AG09319 (cell line): ENCODE measurements at places on chromosomes 11 and 22.
A peak's percentile ranks its signal among the peaks of the same experiment; 100 is the strongest.

DNA sequence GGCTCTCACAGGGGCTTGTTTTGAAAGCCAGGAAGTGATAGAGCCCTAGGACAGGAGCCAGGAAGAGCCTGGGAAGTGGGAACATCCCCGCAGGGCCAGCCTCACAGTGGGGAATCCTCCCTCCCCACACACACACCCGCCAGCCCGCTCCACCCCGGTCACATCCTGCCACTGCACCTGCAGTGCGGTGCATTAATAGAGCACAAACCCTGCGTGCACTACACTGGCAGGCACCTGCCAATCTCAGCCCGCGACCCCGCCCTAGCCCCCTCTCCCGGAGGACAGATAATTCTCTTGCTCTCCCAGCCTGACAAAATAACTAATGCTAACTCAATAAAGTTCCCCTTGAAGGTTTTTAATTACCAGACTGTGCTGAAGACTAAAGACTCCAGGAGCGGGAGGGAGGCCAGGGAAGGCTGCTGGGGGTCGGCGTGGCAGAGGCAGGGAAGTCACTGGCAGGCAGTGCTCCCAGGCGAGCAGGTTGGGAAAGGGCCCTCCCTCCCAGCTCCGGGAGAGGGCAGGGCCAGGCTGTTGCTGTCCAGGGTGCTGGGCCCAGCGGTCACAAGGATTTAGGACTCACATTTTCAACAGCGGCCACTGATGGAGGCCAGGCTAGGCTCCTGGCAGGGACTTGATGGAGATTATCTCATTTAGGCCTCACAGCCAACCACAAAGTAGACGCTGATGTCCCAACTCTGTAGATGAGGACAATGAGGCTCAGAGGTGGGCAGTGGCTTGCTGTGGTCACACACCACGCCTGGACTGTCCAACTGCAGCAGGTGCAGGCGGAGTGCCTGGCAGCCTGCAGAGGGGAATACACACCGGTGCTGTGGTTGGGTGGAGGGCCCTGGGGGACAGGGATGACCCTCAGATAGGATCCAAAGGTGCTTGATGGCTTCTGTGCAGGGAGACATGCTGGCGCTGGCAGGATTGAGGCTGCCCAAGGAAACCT lies 23.9 kb upstream of the TCF20 start:
- DNase-seq: no peak

- DNase-seq: no peak
Observed at GRCh38 chr11:75577207-75577606, 15.2 kb downstream of the SERPINH1 start.

DNA sequence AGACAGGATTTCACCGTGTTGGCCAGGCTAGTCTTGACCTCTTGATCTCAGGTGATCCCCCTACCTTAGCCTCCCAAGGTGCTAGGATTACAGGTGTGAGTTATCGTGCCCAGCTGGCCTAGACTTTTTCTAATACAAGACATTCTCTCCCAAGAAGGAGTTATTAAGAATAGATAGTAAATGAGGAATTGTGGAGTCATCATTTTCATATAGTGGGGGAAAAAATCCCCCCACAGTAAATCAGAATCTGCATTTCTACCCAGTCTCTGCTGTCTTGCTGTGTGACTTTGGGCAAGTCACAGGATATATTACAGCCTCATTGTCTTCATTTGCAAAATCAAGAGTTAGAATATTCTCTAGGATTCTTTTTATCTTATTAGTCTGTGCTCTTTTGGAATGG lies 21.6 kb downstream of the SLC6A5 start:
- no peak for DNase-seq

DNA sequence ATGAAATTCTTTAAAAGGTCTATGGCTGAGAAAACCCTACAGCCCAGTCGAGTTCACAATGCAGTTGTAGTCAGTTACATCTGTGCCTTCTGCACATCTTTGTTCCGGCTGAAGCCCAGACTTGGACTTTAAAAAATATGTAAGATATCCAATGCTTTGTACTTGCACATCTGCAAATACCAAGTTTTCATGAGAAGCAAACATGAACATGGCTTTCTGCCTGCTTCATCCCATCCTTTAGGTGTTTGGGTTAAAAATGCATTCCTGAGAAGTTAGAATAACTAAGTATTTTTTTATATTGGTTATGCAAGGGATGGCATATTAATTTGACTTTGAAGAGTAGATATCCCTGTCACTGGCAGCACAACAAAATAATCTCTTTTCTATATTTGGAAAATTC lies 528.4 kb downstream of the METTL15 start:
- peak; percentile 23 for DNase-seq

GRCh38 chr11:24043842-24044241 lies 453.0 kb upstream of the LUZP2 start:
- no peak for DNase-seq

- DNase-seq: no peak
Observed at GRCh38 chr11:12188548-12189317, 78.3 kb downstream of the MICAL2 start.

GRCh38 chr11:72737336-72737735 lies 14.9 kb downstream of the ARAP1 start:
- DNase-seq: no peak

DNA sequence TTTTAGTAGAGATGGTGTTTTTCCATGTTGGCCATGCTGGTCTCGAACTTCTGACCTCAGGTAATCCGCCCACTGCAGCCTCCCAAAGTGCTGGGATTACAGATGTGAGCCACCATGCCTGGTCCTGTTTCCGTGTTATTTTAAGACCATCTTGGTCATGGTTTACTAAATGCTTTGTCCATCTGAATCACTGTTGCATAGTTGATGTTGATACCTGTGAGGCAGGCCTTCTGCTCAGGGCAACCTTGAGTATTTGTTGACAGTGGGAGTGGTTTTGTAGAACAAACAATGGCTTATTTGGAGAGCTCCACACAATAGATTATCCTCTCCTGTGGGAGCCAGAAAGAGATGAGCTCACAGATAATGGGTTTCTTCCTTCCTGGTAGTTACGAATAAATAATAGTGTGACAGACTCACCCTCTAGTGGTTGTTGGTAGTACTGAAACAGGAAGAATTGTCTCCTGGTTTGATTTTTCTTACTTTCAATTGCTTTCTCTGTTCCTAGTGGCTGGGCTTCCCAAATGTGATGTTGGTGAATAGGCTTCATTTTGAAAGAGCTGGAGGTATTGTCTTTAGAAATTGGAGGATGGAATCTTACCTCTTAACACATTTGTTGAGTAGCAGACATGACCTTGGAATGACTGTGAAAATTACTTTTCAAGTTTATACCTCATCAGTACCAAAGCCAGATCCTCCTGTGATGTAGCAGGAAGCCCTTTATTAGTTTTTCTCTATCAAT lies 39.0 kb downstream of the CTNND1 start:
- peak; percentile 43 for DNase-seq

DNA sequence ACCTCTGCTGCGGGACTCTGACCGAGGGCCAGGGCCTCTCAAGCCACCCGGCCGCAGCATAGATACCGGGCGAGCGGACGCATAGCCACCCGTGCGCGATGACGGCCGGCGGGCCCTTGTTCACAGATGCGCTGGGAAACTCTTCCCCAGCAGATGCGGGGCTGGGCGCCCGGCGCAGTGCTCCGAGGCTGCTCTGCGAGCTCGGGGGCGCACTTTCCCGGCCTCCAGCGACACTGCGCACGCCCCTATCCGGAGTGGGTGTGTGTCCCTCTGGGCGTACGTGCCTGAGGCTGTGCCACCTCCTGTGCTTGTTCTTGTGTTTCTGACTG lies 104.7 kb upstream of the E2F8 start:
- DNase-seq: no peak

- no peak for DNase-seq
Observed at GRCh38 chr11:1858154-1858553, 5.3 kb downstream of the LSP1 start.

- no peak for DNase-seq
Observed at GRCh38 chr11:76327756-76328388, 53.1 kb downstream of the THAP12 start.

DNA sequence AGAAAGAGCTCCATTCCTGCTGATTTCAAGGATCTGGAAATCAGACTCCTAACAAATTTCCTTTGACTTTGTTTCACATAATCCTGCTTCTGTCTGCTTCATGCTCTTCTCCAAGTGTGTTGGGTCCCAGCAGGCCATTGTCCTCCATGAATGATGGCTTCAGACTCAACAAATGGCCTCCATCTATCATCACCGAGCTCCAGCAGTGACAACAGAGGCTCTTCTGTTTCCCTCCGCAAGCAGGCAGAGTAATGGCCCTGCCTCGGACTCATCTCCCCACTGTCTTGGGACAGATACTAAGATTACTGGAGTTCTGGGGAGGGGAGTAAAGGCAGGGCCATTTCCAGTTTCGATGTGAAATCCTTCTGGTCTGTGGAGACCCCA lies 127.3 kb downstream of the TENM4 start:
- no peak for DNase-seq

GRCh38 chr11:9853929-9854552 lies 190.2 kb downstream of the SWAP70 start:
- DNase-seq: no peak

GRCh38 chr11:75301131-75301530 lies 50.3 kb downstream of the ARRB1 start:
- DNase-seq: no peak

DNA sequence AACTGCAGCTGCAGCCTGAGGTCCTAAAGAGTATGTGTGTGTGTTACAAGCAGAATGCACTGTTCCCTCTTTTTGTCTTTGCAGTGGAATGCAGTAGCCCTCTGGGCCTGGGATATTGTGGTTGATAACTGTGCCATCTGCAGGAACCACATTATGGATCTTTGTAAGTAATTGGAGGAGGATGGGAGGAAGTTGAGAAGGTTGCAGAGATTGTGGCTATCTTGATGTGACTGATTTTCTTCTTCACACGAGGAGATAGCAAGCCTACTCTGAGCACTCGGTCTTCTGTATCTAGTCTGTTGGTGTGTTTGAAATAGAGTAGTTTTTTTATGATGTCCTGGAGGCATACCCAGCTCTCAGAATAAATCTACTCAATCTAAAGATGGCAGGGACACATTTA lies 2.3 kb downstream of the RBX1 start:
- no peak for DNase-seq

GRCh38 chr11:70466596-70466995 lies 68.3 kb downstream of the CTTN start:
- no peak for DNase-seq

DNA sequence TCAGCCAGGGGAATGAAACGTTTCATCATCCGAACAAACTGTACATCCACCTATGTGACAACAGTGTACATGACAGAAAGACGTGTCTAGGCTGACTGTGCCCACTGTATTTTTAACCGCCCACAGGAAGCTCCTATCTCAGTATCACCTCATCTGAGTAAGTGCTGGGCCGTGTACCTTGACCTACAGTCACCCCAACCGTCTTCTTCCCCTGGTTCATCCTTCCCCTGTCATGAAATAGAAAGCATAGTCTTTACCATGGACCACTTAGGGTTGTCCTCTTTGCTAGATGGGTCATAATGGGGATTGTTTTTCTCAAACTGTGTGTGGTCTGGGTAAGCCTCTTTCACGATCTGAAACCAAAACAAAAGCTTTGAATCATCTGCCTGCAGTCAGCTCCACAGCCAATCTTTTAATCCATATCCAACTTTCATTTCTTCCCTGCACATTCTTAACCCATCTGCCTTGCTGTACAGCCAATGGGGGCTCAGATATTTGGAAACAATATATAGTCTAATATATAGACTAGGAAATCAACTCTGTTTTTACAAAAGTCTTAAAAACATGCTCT lies 4.2 kb downstream of the THYN1 start:
- DNase-seq: no peak

DNA sequence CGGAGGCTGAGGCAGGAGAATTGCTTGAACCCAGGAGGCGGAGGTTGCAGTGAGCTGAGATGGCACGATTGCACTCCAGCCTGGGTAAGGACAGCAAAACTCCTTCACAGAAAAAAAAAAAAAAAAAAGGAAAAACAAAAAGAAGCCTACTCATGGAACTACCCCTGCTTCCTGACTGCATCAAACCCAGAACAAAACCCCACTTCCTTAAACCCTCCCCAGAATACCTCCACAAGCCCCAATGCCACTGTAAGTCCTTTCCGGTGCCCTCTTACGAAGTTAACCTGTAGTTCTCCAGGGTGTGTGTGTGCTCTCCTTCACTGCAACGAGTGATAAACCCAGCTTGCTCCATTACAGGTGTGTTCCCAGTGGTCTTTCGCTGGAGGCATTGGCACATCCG lies 8.6 kb upstream of the TOLLIP start:
- DNase-seq: no peak

DNA sequence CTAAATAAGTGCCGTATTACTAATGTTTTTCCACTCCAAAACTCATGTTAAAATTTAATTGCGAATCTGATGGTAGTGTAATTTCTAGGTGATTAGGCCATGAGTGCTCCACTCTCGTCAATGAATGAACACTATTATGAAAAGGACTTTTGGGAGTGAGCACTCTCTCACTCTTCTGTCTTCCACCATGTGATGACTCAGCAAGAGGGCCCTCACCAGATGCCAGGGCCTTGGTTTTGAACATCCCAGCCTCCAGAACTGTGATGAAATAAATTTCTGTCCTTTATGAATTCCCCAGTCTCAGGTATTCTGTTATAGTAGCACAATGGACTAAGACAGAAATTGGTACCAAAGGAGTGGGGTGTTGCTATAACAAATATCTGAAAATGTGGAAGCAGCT lies 8.1 kb downstream of the JRKL start:
- no peak for DNase-seq

- DNase-seq: no peak
Observed at GRCh38 chr11:104073950-104074705, 37.7 kb downstream of the DDI1 start.

GRCh38 chr11:30387891-30388861 lies 65.3 kb downstream of the ARL14EP start:
- DNase-seq: no peak

GRCh38 chr22:29509298-29509697 lies 29.3 kb downstream of the NEFH start:
- DNase-seq: no peak

GRCh38 chr11:93626038-93626437 lies 35.4 kb upstream of the CEP295 start:
- no peak for DNase-seq

- DNase-seq: no peak
Observed at GRCh38 chr11:126322996-126323395, 19.1 kb downstream of the DCPS start.

GRCh38 chr11:126140926-126141280 lies 70.5 kb downstream of the RPUSD4 start:
- no peak for DNase-seq

- no peak for DNase-seq
Observed at GRCh38 chr11:96357794-96358193, 14.8 kb upstream of the MAML2 start.

- no peak for DNase-seq
Observed at GRCh38 chr11:16778286-16778685, 39.8 kb downstream of the C11orf58 start.

- DNase-seq: no peak
Observed at GRCh38 chr11:131979364-131979763, 608.9 kb downstream of the NTM start.

GRCh38 chr11:59899532-59899931 lies 20.9 kb downstream of the OOSP3 start:
- DNase-seq: no peak

GRCh38 chr11:3796801-3797328 lies 489 bp downstream of the NUP98 start:
- DNase-seq: no peak

GRCh38 chr11:65288706-65289536 lies 25.7 kb upstream of the CDC42EP2 start:
- peak; percentile 37 for DNase-seq

GRCh38 chr11:9982127-9982795 lies 311.8 kb downstream of the SBF2 start:
- DNase-seq: no peak
